ENCODE measurements at places on chromosomes 4 and X.

DNA sequence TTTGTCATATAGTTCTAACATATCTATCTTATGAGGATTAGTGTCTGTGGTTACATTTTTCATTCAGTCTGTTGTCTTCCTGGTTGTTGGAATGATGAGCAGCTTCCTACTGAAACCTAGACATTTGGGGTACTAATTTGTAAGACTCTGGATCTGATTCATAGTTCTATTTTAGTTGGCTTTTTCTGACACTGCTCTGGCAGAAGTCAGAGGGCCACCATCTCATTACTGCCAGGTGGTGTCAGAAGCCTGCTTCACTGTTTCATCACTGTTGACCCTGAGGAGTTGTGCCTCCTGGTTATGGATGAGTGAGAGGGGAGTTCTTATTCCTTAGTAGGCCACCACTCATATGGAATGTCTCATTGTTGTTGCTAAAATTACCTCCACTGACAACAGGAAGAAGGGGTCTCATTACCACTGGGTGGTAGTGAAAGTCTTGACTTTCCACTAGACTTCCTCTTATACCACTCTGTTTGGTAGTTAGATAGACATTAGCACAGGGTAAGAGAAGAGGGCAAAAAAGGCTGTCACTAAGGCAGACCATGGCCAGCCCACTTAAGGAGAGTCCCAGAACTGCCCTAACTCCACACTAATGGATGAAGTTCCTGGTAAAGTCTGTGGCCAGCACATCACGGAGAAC is 395.2 kb downstream of the SPOCK3 start:
- no peak for DNase-seq

DNA sequence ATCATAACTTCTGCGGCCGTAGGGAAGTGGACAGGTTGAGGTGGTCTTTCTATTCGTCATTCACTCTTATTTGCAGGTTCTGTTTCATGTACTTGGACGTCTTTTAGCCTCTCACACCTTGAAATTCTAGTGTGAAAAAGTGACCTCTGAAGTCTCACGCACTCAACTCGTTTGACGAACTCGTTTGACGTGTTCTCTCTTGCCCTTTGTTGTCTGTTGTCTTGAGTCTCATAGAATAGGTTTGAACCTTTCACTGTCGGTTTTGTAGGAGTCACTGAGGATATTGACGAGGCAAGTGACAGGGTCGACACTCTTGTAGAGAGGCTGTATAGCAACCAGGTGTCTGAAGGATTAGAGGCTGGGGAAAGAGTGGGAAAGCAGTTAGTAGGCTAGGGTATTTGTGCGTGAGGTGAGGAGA is 1.1 kb upstream of the PGRMC2 start:
- peak; percentile 84 for DNase-seq

- DNase-seq: no peak
Measured at GRCh38 chrX:67289055-67289499, 254.7 kb upstream of the AR start.

- peak; percentile 75 for DNase-seq
Measured at GRCh38 chr4:22237846-22238494, 277.9 kb downstream of the ADGRA3 start.

GRCh38 chr4:5142726-5143125 is 91.4 kb downstream of the STK32B start:
- DNase-seq: peak; percentile 14

DNA sequence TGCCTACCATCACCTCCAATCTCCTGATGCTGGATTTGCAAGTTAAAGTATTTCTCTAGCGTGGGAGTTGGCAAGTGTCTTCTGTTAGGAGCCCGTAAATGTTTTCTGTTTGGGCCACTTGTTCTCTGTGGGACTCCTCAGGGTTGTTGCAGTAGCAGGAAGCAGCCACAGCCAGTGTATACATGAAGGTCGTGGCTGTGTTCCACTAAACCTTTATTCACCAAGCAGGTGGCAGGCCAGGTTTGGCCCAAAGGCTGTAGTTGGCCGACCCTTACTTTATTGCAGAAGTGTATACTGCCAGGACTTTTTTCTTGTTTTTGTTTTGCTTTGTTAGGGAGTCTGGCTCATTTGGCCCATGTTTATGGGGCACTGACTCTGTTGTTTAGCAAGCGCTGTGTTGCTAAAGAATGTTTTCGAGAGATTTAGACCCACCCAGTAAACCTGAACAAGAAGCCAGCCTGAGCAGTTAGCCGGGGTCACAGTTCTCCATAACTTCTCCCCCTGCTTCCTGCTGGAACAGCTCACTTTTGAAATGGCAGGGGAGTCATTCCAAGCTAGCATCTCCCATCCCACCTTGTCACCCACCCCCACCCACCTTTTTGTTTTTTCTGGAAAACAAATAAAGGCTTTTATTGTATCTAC is 58.8 kb downstream of the SHROOM2 start:
- DNase-seq: no peak

GRCh38 chr4:7960790-7961655 is 21.4 kb upstream of the AFAP1 start:
- peak; percentile 12 for DNase-seq

- no peak for DNase-seq
Measured at GRCh38 chrX:105375816-105376215, 155.3 kb upstream of the TEX13A start.

DNA sequence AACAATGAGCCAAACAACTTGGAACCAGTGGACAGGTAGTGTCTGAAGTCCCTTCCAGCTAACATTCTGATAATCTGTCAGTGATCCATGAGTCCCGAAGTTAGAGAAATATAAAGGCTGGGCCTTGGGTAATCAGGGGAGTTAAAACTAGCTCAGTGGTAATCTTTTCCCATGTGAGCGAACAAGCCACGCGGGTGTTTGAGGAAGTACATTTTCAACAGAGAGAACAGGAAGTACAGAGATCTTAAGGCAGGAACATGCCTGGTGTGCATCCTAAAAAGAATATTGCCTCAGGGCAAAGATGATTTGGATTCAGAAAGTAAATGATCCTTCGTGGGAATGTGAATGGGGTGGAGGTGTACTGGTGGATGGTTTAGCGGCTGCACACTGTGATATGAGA is 42.9 kb downstream of the FNIP2 start:
- DNase-seq: peak; percentile 62

GRCh38 chrX:48976086-48976485 is 4.4 kb upstream of the KCND1 start:
- no peak for DNase-seq

DNA sequence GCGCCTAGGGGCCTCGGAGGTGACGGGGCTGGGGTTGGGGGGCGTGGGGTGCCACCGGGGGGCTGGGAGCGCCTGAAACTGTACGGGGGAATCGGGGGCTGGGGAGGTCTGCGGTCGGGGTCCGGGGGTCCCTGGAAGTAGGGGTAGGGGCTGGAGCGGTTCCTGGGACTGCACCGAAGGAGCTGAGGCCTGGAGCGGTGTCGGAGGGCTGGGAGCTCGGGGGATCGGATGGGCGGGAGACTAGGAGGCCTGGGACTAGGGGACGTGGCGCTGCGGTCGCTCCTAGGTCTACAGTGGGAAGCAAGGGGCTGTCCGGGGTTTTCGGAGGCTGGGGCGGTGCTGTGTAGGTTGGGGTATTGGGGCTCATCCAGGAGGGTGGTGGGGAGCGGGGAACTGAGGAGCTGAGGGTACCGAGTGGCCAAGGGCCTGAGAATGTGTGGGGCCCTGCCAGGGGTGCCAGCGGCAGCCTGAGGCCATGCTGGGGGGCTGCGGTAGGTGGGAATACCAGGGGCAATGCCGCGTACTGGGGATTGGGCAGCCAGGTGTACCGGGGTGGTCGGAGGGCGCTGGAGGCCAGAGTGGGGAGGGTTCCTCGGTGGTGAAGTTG is 562 bp downstream of the AKAP17A start:
- no peak for DNase-seq

DNA sequence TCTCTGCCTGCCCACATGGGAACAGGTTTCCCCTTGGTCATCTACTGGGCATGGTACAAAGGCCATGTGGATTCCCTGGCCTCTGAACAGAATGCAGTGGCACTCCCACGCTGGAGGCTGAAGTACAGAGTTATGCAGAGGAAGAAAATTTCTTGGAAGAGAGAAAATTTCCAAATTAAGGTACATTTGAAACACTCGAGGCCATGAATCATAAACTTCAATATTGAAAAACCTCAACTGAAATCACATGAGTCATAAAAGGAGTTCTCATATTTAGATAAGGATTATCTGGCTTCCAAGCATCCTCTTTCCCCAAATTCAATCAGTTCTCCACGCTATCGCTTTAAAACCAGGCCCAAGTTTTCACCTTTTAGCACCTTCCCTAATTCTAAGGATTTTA is 28.1 kb upstream of the TXK start:
- no peak for DNase-seq

DNA sequence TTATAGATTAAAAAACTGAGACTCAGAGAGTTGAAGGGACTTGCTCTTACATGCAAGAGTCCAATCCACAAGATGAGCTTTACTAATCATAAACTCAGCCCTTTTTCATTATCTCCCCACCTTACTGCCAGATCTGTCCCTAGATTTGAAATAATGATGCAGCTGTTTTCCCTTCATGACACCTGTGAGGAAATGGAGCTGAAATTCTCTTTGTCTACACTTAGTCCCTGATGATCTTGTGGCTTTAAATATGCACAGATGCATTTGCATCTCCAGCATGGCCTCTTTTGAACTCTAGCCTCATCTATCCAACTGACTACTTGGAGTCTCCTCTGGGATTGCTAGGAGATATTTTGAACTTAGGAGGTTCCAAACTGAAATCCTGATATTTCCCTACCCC is 188.9 kb upstream of the AFF2 start:
- no peak for DNase-seq

DNA sequence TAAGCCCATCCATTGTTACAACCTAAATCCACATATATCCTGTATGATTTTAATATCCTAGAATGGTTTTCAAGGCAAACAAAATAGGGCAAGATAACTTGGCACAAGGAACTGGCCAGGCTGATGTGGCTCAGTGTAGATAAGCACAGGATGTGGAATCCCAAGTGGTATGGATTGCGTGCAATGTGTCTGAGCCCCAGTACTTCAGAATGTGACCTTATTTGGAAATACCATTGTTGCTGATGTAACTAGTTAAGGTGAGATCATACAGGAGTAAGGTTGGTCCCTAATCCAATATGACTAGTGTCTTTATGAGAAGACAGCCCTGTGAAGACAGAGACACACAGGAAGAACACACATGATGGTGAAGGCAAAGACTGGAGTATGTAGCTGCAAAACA is 72.4 kb downstream of the IL21 start:
- no peak for DNase-seq

GRCh38 chr4:38728631-38729141 is 54.1 kb downstream of the TLR10 start:
- peak; percentile 73 for DNase-seq

GRCh38 chr4:120902925-120903324 is 19.6 kb downstream of the PRDM5 start:
- no peak for DNase-seq

GRCh38 chrX:52990848-52991247 is 32.5 kb upstream of the FAM156A start:
- DNase-seq: no peak

DNA sequence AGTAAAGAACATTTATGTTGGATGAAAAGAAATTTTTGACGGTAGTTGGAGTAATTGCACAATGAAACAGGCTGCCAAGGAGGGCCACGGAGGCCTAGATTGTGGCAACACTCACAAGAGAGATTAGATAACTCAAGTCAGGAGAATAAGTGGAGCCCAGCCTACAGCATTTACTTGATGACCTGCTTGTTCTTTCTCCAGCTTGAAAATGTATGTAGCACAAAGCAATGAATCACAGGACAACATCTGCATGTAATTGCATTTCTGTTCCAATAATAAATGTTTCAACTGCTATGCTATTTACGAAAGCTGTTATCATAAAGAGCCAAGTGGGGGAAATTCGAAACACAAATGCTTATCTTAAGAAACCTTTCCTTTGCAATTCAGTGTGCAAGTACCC is 221.2 kb upstream of the MID1 start:
- no peak for DNase-seq

DNA sequence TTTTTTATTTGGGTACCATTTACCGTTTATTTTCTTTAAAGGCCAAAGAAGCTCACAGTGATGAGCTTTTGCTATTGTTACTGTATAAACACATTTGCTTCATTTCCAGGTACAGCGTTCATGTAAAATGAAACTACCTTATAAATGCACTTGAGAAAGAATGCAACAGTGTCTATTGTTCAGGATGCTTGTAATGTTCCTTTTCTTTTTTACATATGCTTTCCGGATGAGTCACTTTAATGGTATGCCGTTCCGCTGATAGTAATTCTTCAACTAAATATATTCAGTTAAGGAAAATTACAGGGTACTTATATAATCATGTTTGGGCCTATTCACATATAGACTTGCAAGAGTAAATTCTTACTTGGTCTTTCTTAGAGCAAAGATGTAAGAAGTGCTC is 354.9 kb downstream of the RPA4 start:
- no peak for DNase-seq

- DNase-seq: no peak
Measured at GRCh38 chr4:135204311-135204710, 1002.7 kb upstream of the PABPC4L start.

DNA sequence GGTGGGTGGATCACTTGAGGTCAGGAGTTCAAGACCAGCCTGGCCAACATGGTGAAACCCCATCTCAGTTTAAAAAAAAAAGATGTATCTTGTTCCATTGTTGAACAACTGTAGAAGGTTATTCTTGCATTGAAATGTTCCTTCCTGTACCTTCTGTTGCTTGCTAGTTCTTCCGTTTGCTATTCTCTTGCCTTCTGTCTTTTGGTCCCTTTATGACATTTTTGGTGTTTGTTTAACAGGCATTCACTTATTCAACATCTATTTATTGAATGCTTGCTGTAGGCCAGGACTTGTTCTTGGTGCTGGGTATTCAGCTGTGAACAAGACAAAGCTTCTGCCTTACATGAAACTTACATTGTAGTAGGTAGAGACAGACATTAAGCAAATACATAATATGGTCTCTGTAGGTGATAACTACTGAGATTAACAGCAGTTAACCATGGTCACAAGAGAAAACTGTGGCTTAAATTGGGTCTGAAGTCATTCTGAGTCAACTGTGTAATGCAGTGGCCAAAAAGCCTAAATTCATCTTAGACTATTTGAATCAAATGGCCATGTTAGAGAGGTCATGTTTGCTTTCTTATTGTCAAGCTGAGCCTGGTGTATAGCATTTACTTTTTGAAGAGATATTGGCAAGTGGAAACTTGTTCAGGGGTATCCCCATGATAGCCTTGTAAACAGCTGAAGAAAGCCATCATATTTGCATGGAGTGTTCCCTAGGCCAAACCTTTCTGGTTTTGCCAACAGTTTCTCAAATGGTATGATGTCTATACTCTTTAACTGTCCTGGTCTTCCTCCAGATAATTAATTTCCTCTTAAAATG is 35.6 kb downstream of the GAB1 start:
- DNase-seq: no peak

GRCh38 chrX:120566817-120567216 is 6.1 kb upstream of the CUL4B start:
- no peak for DNase-seq

GRCh38 chrX:40253771-40254170 is 156.0 kb upstream of the BCOR start:
- no peak for DNase-seq

DNA sequence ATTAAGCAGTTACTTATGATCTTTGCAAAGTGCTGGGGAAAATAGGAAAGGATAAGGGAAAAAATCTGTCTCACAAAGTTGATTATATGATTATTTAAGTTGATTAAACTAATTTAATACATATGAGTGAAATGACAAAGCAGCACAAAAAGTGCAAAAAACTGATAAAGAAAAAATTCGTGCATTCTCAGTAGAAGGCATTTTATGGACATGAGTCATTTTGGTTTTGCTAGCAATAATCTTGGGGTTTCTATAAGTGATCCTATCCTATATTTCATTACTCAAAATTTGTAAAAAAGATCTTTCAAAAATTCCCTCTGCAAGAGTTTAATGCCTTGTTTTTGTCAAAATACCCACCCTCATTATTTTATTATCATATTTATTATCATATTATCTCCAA is 224.2 kb upstream of the ANXA10 start:
- no peak for DNase-seq

- no peak for DNase-seq
Measured at GRCh38 chrX:73028876-73029275, 26.1 kb downstream of the PABPC1L2B start.

All from small intestine (tissue), 16 donors.